ENCODE measurements at places on chromosomes 12 and 14.

- no peak for DNase-seq
These were observed 4.0 kb upstream of the HOXC10 start for GRCh38 chr12:53980802-53981496.

DNA sequence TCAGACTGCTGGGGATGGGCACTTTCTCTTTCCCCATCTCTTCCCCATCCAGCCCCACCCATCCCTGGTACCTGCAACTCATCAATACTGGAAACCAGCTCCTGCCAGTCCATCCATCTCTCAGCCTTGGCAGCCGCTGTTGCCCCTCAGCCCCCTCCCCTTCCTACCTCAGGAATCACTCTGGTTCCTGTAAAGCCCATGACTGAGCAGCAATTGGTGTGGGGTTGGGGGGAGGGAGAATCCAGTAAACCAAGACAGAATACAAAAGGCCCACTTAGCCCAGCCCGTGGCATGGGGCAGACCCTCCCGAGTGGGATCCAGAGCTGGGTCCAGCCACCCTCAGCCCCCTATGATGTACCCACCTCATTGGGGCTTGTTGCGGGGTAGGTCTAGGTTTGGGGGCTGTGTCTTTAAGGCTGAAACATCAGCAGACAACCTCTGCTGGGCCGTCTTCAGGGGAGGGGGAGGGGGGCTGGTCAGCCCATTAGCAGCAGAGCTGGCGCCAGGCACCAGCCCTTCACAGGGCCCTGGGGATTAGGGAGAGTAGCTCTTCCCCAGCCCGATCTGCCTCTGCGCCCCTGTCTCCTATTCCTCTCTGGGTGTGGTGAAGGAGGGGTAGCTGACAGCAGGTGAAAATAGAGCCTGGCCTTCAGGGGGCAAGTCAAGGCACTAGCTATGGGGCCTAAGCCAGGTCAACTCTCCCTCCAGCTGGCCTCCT lies 702 bp upstream of the PRPH start:
- DNase-seq: no peak

DNA sequence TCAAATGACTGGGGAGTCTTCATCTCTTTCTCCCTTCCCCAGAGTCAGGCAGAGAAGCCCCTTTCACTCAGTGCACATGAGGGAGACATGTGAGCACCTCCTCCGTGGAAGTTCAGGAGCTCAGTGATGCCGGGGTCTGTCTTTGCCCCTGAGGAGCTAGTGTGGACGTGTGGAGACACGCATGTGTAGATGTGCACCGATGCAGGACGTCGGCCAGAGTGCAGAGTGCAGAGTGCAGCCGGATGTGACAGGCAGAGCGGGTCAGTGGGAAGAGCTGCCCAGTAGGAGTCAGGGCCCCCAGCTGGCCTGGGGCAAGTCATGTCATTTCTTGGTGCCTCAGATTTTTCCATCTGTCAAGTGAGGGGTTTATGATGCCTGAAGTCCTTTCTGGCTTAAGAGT lies 20.7 kb downstream of the TSPAN9 start:
- DNase-seq: no peak

GRCh38 chr12:7994731-7995205 lies 37.7 kb upstream of the FOXJ2 start:
- DNase-seq: no peak
